ENCODE measurements at places on chromosomes 12 and 14.

DNA sequence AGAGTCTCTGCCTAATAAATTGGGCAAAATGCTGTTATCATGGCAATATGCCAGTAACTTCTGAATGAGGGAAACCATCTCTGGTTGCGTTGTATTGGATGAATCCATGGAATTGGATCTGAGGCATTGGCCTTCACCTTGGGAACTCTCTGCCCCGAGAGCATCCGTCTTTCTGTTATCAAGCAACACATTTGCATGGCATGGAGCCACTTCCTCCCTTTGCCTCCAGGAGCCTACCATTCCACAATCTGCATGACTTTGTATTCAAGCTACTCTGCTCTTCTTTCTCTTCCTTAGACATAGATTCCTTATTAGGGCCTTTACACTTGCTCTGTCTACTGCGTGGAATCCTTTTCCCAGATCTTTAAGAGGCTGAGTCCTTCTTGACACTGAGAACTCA, 57.2 kb downstream of the RIC8B start:
- no peak for DNase-seq

DNA sequence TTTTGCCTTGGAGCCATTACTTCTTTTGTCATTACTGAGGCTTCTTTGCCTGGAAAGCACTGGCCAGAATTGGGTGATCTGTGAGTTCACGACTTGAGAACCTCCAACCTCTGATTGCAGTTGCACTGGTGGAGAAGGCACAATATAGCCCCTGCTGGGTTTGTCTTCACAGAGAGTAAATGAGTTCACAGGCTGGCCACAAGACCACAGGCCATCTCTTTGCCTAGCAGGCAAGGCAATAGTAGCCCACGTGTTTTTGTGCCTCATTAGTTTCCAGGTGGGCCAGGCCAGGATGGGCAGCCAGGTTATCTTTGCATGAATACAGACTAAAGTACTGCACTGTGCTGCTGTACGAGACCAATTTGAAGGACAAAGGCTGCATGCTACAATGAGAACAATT, 468.8 kb downstream of the NRXN3 start:
- no peak for DNase-seq

GRCh38 chr14:52112336-52113018, 43.6 kb upstream of the NID2 start:
- no peak for DNase-seq

GRCh38 chr12:121238086-121238485, 28.2 kb downstream of the P2RX4 start:
- no peak for DNase-seq

GRCh38 chr12:19304149-19304750, 135.0 kb upstream of the AEBP2 start:
- no peak for DNase-seq

GRCh38 chr12:23781118-23781517, 168.4 kb downstream of the SOX5 start:
- no peak for DNase-seq

- no peak for DNase-seq
Measured at GRCh38 chr14:67584978-67585377, 15.1 kb downstream of the PIGH start.

DNA sequence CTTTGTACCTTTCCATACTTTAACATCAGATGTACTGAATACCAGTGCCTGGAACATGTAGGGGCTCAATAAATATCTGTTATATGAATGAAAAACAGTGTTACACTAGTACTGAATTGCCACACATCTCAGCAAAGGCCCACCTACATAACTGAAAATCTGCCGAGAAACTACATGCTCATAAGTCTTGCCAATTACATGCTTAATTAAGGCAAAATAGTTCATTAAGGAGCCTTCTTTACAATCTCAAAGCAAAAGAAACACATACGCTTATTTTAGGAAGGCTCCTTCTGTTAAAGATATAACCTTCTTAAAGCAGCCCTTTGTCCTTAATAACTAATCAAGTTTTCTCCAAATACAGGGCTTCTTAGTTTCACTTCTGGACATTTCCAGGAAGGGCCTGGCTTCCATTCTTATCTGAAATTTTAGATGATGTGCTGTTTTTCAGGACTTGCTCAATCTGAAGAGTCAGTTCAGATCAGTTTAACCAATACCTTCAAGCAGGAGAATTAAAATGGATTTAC, 11.5 kb downstream of the LIMA1 start:
- DNase-seq = no peak

DNA sequence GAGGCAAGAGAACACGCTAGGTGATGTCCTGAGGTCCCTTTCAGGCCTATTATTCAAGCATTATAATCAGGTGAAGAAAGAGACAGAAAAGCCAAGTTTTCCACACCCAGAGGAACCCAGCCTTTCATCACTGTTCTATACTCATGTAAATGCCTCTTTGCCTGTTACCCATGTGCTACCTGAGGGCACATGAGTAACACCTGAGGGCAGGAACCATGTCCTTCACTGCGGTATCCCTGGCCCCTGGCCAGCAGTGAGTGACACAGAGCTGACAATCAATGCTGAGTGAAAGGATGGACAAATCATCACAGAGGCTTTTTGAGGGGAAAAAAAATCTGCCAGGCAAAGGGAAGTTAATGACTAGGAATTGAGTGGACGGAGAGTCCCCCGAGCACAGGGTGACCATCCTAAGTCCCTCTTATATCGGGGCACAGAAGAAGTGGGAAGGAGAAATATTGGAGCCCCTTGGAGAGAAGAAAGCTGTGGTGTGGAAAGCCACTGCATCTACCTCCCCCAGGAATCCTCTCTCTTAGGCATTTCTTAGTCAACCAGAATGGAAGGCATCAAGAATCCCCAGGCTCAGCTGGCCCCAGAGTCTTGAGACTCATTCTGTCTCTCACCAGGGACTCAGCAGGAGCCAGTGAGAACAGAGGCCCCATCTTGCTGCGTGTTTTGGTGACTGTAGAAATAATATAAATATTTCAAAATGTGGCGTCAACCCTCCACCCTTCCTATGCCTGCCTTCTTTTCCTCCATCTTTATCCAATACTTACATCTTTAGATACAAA, 212.9 kb downstream of the DPF3 start:
- DNase-seq = no peak

- no peak for DNase-seq
Measured at GRCh38 chr14:59847711-59848110, 22.9 kb downstream of the RTN1 start.

- no peak for DNase-seq
Measured at GRCh38 chr14:69812711-69813110, 15.7 kb upstream of the SLC10A1 start.

- no peak for DNase-seq
Measured at GRCh38 chr12:19647806-19648556, 208.7 kb downstream of the AEBP2 start.

All from central memory CD4-positive, alpha-beta T cell (primary cell).